ENCODE measurements at places on chromosomes 5 and 9.

- DNase-seq, result no peak
Measured at GRCh38 chr5:93592883-93593282, 9.9 kb downstream of the NR2F1 start.

- no peak for DNase-seq
Measured at GRCh38 chr9:95741631-95742030, 133.9 kb upstream of the ERCC6L2 start.

- no peak for DNase-seq
Measured at GRCh38 chr5:156815988-156816599, 34.0 kb upstream of the PPP1R2B start.

DNA sequence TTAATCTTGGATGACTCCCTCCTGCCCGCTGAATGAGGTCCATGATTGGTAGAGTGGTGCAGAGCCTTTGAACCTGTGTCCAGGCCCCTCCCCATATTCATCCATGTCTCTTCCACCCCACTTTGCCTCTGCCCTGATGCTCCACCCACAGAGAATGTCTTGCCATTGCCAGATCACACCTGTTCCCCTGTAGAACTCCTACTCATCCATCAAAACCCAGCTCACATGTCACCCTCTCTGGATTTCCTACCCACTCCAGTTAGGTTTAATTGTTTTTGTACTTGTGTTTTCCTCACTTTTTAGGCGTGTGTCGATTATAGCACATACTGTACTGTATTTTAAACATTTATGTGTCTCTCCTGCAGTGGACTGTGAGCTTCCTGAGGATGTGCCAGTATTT is 107.0 kb upstream of the CTSL start:
- no peak for DNase-seq

DNA sequence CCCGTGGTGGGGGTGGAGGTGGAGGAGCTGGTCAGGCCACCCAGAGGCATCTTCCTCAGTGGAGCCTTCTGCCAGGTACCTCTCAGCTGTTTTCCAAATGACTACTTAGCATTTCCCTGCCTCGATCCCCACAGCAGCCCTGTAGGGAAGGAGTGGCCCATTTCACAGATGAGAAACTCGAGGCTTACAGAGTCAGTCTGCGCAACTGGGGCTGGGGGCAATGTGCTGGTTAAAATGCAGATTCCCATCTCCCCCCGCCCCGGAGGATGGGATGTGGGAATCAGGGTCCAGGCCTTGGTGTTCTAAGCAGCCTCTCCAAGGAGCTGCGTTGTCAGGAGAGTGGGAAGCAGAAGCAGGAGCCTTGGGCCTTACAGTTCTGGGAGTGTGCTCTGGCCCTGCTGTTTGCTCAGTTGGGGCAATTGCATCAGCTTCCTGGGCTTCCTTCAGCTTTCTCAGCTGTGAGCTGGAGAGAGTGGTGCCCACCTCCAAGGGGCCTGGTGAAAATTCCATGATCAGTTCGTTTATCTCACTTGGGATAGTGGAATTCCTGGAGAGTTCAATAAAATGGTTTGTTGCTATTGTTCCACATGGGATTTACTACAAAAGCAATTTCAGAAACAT is 19.4 kb downstream of the ERGIC1 start:
- DNase-seq, result no peak

DNA sequence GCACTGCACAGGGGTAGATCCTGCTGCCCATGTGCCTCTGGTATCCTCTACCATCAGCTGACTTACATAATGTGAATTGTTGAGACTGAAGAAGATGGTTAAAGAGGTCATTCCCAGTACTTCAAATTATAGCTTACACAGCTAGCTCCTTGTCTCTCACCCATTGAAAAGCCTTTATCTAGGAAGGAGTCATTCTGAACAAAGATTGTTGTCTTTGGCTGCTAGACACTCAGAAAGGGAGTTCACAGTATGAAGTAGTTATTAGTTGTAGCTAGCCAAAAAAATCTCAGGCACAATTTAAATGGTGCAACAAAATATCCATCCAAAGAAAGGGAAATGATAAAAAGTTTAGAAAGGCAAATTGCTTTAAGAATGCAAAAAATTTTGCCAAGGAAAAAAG is 102.0 kb upstream of the NREP start:
- no peak for DNase-seq

DNA sequence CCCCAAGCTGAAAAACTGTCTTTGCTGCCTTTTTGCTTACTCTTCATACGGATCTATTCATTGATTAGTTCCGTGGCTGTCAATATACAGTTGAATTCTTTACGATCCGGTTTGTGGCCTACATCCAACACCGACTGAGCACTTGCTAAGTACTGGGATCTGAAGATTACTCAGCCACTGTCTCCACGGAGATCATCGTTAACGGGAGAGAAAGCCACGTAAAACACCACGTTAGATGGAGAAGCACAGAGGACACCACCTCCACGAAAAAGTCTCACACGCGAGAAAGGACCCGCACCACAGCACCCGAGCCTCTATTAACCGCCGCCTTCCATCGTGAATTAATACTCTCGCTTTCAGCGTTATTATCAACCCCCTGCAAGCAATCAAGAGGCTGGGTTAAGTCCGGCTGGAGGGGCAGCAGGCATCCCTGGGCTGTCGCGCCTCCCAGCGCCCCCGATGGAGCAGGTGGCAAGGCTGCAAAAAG is 650 bp downstream of the ELP1 start:
- DNase-seq, result no peak

DNA sequence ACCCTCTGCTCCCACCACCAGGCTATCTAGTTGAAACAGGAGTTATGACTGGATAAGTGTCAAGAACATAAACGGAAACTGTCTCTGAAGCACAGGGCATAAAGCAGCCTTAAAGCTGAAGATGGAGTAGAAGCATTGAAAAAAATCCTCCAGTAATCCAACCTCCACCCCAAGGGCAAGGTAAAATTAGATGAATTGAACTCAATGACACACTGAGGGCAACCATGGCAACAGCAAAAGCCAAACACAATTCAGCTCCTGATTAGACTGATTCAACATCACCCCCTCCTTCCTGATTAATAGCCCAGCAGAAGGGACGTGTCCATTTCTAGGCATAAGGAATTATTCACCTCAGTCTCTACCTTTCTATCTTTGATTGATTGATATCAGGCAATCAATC is 183.2 kb upstream of the MAP3K1 start:
- DNase-seq, result no peak

DNA sequence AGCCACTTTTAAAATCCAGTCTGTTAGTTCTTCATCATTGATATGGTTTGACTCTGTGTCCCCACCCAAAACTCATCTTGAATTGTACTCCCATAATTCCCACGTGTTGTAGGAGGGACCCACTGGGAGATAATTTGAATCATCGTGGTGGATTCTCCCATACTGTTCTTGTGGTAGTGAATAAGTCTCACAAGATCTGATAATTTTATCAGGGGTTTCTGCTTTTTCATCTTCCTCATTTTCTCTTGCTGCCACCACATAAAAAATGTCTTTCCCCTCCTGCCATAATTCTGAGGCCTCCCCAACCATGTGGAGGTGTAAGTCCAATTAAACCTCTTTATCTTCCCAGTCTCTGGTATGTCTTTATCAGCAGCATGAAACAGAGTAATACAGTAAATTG is 26.9 kb upstream of the SH3TC2 start:
- DNase-seq, result no peak

DNA sequence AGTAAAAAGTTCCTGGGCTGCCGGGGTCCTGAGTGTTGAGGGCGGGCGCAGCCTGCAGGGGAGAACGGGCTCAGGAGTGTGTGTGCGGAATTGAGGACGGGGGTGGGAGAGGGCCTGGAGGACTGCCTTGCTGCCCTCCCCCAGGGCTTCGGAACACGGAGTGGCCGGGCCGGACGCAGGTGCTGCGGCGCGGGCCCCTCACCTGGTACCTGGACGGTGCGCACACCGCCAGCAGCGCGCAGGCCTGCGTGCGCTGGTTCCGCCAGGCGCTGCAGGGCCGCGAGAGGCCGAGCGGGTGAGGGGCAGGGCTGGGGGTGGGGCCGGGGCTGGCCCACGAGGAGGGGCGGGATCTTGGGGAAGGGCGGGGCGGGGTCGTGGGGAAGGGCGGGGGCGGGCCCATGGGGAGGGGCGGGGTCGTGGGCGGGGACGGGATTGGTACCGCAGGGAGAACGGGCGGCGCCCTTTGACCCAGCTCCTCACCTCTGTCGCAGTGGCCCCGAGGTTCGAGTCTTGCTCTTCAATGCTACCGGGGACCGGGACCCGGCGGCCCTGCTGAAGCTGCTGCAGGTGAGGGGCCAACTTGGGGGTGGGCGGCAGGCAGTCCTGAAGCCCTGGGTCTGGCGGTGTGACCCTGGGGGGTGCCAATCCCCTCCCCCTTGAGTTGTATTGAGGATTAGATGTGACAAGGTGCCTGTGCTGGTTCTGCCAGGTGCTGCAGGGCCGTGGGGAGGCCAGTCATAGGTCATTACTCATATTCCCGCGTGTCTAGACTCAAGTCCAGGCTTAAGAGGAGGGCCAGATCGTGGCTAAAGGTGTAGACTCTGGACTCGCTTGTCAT is 7.1 kb downstream of the FPGS start:
- DNase-seq, result no peak

GRCh38 chr9:123999661-124000060 is 11.9 kb upstream of the LHX2 start:
- DNase-seq, result no peak

DNA sequence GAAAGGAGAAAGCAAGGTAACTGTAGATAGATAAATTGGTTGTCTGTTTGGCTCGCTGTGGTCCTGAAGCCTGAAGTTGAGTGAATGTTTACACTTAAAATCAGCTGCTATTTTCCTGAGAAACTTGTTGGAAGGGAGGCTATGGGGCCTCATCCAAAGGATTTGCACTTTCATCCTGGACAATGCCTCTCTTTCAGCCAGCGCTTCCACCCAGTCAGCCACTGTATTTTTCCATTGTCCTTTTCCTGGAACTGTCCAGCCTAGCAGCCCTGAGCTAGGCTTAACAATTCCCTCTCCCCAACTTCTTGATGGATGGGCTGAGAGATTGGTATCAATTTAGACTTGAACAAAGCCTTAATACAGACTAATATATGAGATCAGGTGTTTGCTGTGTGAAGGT is 429.2 kb downstream of the DMAC1 start:
- no peak for DNase-seq

DNA sequence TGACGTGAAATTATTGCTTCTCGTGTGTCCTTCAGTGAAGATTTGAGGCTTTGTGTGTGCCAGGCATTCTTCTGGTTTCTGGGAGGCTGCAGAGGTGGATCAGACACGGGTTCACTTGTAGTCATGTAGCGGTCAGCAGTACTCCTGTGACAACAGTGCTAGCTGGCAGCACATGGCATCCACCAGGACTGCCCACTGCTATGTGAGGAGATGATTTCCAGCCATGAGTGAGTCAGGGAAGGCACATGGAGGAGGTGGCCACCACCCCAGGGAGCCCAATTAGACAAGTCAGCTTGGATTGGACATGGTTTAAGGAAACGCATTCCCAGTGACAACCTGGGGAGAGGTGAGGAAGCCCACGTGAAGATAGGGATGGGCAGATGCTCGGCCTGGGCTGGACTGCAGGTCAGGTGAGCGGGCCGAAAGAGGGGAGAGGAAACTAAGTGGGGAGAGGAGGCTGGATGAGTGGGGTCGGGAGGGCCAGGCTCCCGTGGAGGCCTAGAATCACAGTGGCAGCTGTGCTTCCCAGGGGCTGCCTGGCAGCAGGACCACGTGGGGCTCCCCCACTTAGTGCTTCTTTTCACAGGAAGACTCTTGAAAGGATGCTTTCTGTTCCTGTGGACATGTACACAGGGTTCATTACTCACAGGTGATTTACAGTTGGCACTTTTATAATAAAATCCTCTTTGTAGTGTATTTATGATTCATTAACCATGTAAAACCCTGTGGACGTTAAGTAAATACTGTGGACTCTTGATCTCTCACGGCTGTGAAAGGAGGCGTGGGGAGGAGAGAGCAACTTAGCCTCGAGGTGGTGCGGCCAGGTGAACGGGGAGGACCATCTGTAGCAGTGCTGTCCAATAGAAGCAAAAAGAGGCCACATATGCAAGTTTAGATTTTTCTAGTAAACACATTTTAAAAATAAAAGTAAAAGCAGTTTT is 80.0 kb upstream of the OTULINL start:
- DNase-seq, result no peak

- DNase-seq, result no peak
Measured at GRCh38 chr5:175873088-175873454, 1.7 kb downstream of the CPLX2 start.

DNA sequence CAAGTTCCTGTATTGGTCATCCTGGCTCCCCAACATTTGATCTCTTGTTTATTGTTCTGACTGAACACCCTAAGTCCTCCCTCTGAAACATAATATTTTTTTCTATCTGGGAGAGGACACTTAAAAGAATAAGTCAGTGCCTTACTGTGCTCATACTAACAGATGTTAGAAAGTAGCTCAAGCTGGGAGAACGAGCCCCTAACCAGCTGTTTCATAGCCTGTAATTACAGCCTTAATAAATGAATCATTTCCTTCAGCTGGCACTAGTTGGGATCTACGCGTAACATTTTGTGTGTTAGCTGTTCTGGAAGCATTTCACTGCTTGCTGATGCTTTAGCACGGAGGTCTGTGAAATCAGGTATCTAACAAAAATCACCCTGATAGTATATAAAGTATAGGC is 345.9 kb upstream of the RIOK2 start:
- DNase-seq, result no peak

- DNase-seq, result no peak
Measured at GRCh38 chr5:82784521-82784920, 292.7 kb downstream of the TMEM167A start.

- no peak for DNase-seq
Measured at GRCh38 chr9:136058084-136058483, 37.0 kb downstream of the NACC2 start.

DNA sequence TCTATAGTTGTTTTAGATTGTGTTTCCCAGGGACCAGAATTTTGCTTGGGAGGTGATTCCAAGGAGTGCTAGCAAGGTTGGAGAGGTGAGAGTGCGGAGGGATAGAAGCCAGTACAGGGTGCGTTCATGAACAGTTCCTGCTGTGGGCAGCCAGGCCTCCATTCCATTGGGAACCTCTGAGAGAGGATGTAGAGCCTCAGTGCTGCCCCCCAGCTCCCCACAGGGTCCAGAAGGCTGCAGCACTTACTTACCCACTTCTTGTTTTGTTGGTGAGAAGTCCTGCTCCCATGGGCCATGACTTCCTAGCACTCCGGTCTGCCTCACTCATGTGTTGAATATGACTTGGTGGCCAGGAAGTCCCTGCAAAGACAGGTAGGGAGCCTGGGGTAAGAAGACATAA is 128.2 kb upstream of the GAS1 start:
- no peak for DNase-seq

- DNase-seq, result no peak
Measured at GRCh38 chr9:37836386-37836785, 35.8 kb downstream of the DCAF10 start.

DNA sequence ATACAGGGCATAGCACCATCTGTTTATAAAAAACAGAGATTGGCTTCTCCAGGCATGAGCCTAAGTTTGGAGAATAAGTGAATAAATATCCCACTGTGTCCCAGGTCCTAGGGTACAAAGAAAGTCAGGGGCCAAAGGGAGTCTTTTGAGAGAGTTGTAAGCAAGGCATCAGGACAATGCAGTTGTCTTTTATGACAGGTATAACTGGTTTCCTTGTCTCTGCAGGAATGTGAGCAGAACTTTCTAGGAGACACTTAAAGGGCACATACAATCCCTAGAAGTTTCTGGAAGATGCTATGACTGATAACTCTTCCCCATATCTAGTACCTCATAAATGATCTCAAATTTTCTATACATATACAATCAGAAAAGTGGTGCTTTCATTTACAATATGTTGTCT is 245.6 kb upstream of the RGMB start:
- DNase-seq, result no peak

- DNase-seq, result no peak
Measured at GRCh38 chr5:77117161-77117560, 30.1 kb upstream of the ZBED3 start.

All from cortex of kidney (tissue), 1 donor.